ENCODE measurements at places on chromosomes 5 and 9.

- DNase-seq, result no peak
These were observed 23.4 kb downstream of the PAM start for GRCh38 chr5:102778478-102778877.

DNA sequence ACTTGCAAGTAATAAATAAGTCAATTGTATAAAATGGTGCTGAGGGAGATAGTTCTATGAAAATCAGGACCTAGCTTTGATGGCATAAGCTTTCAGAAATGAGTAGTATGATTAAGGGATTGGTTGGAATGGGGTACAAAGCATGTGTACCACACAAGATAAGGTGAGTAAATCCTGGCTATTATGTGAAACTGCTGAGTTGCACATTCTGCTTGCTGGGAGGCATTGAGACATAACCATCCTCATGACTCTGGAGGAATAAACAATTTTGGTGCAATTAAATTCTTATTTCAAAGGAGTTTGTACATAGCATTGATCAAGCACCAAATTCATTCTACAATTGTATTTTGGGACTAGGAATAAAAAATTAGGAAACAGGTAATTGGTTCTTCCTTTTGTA lies 755.2 kb upstream of the ACO1 start:
- no peak for DNase-seq

DNA sequence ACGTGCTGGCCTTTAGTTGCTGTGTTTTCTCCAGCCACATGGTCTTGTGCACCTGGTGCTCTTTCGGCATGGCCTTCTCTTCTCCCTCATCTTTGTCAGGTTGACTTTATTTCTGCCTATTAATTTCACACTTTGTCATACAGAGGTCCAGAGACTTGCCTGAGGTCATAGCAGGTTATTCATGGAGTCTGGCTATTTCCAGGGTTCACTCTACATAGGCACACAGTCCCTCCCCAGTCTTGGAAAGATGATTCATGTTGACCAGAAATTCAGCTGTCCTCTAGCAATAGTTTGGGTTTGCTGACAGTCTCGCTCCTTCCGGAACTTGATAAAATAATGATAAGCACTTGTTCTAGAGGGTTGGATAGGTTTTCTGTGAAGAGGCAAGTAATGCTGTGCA lies 81.6 kb downstream of the ARHGAP26 start:
- no peak for DNase-seq

- no peak for DNase-seq
These were observed 599.9 kb downstream of the CSNK1G3 start for GRCh38 chr5:124111886-124112285.

DNA sequence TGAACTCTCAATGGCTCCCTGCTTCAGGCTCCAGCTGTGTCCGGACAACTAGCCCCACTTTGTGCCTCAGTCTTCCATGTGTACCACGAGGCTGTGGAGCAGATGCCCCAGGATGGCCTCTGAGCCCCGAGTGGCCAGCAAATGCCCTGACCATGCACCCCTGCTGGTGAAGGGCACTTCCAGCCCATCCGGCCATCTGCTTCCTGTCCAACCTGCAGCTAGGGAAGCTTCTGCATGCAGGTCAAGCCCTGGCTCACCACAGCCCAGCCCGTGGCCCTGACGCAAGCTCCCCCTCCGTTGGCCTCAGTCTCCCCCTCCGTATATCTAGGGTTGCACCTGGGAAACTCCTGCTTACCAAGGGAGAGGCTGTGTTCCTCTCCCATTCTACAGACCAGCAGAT lies 4.8 kb downstream of the NINJ1 start:
- no peak for DNase-seq

DNA sequence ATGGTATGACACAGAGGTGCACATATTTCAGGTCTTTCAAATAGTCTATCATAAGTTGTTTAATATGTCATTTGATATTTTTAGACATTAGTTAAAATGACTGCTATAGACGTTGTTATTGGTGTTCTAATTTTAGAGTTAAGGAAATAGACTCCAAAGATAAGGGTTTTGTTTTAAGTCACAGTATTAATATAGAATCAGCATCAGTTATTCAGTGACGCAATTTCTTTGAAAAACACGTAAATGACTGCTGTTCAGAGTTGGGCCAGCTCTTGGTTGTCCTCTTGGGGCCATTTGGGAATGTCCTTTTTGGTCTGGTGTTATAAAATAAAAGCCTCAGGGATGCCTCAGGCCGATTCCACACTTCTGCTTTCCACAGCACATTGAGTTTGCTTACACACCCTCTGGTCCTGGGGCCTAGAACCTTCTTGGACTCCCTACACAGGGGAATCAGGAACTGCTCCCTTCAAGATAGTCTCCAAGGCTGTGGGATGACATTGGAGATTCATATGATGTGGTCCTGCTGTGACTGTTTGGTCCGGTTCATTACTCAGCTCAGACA lies 14.3 kb downstream of the OTULIN start:
- no peak for DNase-seq

GRCh38 chr5:59569608-59570334 lies 323.8 kb downstream of the PDE4D start:
- DNase-seq, result no peak

DNA sequence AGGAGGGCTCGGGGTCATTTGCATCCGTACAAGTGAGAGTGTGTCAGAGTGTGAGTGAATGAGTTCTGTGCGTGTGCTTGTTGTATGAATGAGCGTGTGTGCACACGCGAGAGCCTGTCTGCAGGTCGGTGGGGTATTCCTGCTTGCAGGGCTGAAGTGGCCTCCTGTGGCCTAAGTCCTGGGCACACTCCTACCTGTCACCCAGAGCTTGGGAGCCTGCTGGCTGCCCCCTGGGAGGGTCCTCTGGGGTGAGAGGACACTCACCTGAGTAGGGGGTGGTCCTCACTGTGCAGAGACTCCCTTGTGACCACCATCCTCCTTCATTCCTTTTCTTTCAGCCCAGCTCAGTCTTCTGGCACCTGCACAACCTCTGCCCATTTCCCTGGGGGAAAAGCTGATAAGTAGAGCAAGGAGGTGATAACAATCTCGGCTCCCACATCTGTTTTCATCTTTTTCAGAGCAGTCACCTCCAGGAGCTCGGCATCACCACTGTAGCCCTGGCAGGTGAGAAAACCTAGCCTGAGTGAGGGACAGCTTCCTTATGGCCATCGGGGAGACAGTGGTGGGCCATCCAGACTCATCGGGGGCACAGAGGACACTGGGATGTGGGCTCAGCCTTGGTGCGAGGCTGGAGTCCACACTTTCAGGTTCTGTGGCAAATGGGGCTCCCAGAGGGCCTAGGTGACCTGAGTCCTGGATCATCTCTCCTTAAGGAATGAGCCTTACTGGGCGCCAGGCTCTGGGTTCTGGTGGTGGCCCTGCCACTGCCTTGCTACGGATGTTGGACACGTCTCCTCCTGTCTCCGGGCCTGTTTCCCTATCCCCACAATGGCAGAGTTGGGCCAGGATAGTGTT lies 38.7 kb upstream of the SYNPO start:
- DNase-seq, result no peak

GRCh38 chr9:130359819-130360218 lies 84.9 kb upstream of the ASS1 start:
- DNase-seq, result no peak

- no peak for DNase-seq
These were observed 55.6 kb downstream of the CFAP90 start for GRCh38 chr5:7795306-7795705.

DNA sequence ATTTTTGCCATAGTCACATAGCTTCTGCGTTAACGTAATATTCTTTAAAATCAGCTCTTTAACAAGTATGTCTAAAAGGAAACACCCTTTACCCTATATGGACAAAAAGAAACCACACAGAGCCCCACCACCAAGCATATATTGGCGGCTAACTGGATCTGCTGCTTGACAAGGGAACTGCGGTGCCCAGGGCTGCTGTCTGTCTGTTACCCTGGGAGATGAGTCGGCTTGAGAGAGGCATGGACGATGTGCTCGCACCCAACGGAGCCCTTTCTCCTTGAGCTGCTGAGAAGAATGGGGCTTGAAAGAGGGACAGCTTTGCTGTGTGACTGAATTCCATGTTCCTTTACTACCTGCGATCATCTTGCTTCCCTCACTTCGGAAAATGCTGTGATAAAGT lies 158.6 kb upstream of the SHB start:
- DNase-seq, result no peak

DNA sequence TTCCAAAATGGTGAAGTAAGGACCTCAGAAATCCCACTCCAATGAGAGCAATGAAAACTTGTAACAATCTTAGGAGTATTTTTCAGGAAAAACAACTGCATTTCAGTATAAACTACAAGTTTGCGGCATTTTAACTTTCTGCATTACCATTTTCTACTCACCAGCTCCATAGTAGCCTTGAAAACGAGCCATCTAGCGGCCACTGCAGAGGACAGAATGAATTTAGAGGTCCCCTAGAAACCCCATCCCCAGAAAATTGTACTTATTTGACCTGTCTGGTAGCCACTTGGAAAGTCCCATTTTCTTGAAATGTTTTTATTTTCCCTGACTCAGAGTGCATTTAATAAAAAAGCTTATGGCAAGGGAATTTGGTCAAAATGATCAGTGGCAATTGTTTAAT lies 205.4 kb upstream of the ITGA1 start:
- no peak for DNase-seq

GRCh38 chr5:73136055-73136562 lies 15.7 kb downstream of the TMEM171 start:
- no peak for DNase-seq

DNA sequence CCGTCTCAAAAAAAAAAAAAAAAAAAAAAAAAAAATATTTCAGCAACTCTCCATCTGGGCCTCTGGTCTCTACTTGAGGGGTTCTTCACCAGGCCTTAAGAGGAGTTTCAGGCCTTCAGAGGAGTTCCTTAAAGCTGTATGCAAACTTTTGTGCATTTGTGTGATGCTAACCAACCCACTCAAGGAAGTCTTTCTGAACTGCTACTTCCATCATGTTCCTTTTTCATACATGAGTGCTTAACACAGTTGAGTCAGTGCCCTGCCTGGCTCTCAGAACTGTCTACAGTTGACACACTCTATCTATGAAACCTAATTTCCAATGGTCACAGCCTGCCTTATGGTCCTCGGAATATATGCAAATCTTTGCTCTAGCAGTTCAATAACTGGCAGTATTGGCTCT lies 146.5 kb downstream of the MEF2C start:
- no peak for DNase-seq

DNA sequence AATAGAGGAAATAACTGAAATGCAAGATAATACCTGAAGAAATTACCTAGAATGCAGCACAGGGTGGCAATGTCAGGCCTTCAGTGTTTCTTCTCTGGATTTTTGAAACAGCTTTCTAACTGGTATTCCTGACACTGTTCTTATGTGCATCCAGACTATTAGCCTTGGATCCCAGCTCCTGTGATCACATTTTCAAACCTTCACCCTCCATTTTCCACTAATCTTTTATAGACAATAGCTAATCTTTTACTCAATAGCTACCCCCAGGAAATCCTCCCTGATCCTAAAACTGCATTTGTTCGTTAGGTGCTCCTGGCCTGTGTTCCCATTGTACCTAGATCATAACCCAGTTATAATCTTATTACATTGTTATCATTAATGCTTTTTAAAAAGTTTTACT lies 101.5 kb upstream of the DHFR start:
- no peak for DNase-seq

GRCh38 chr5:150484964-150485692 lies 22.8 kb upstream of the NDST1 start:
- DNase-seq, result no peak

Data from activated effector memory CD4-positive, alpha-beta T cell treated with Interleukin-2 at 50 U/mL for 16 hours (primary cell).